ENCODE measurements at places on chromosomes 1 and 21.
A peak's percentile ranks its signal among the peaks of the same experiment; 100 is the strongest.

DNA sequence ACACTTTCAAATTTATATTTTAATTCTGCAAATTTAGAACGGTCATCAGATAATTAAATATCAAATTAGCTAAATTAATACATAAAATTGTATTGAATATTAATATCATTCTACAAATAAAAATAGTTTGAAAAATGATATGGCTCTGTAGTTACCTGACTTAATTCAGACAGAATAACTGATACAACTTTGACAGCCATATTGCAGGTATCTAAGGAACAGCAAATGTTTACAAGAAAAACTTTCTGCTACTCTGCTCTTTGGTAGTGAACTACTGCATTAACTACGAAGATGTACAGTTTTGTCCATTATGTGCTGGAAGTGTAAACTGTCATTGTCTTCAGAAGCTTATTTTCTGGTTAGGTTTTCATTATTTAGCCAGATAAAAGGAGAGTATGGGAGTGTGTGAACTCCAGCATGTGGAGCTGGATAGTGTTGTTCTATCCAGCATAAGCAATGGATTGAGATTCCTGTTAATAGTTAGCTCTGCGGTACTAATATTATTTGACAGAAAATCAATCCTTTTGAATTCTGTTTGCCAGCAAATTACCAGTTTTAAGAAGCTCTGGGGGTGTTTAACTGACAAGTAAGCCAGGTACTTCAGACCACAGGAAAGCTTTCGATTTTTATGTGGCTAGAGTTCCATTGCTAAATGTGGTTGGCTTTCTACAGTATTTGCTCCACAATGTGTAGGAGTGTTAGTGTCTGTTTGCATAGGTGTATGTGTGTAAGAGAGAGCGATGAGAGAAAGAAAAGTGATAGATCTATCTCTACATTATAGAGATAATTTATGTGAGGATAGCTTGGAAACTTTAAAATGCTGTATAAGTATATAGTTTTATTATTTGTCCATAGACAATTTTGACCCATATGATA is 247.9 kb downstream of the GRIK1 start:
- H3K4me3 ChIP-seq, result no peak overlapping the region
- H3K27ac ChIP-seq, result no peak overlapping the region
- DNase-seq, result no peak

- no peaks in the 10 kb centered on the region for H3K27me3 ChIP-seq
- H3K36me3 ChIP-seq, result peaks cover 21% of the 10 kb centered on the region
- no peak for DNase-seq
- H3K4me3 ChIP-seq, result peak overlapping the region; percentile 78
Observed at GRCh38 chr1:156600733-156601121, 552 bp downstream of the GPATCH4 start.

GRCh38 chr1:23657659-23658275 is 33.8 kb upstream of the RPL11 start:
- no peak overlapping the region for H3K4me3 ChIP-seq
- H3K27me3 ChIP-seq, result peaks cover 21% of the 10 kb centered on the region
- no peaks in the 10 kb centered on the region for H3K36me3 ChIP-seq
- DNase-seq, result peak; percentile 35
- no peaks in the 10 kb centered on the region for H3K4me1 ChIP-seq

DNA sequence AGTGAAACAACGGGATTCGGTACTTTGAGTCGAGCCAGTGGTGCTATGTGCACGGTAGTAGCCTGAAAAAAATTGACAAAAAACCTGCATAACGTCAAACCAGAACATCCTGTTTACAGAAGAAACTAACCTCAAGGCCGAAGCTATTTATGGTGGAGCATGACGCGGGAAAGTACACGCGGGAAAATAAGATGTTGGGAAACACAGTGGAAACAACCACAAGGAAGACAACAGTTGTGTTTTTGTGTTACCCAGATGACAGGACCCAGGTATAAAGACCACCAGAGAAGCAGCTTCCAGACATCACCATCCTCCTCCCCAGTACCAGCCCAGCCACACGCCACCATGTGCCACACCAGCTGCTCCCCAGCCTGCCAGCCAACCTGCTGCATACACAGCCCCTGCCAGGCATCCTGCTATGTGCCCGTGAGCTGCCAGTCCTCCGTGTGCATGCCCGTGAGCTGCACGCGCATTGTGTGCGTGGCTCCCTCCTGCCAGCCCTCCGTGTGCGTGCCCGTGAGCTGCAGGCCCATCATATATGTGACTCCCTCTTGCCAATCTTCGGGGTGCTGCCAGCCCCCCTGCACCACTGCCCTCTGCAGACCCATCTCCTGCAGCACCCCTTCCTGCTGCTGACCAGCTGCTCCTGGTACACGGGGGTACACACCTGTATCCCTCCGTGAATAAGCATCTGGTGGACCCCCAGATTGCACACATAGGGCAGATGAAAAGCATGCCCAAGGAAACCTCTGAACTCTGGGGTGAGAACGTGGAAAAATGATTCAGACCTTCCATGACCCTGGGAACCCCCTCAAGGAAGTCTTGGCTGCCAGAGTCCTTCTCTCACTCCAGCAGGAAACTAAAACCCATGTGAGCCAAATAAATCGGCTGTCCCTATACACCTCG is at the start of gene KRTAP12-3:
KRTAP12-3 (plus strand) TSS at position 298 of the 906 bp plus-strand sequence; CDS start at position 346, 48 bp downstream.
- peaks cover 2% of the 10 kb centered on the region for H3K27me3 ChIP-seq
- no peak within 1 kb of the TSS for H3K27ac ChIP-seq
- peak; percentile 7 for DNase-seq
- H3K36me3 ChIP-seq, result no peaks in the 10 kb centered on the region

GRCh38 chr1:223759273-223759672 is 46.9 kb downstream of the CAPN2 start:
- peaks cover 81% of the 10 kb centered on the region for H3K36me3 ChIP-seq
- H3K4me1 ChIP-seq, result peaks cover 7% of the 10 kb centered on the region
- H3K27me3 ChIP-seq, result no peaks in the 10 kb centered on the region
- DNase-seq, result no peak

DNA sequence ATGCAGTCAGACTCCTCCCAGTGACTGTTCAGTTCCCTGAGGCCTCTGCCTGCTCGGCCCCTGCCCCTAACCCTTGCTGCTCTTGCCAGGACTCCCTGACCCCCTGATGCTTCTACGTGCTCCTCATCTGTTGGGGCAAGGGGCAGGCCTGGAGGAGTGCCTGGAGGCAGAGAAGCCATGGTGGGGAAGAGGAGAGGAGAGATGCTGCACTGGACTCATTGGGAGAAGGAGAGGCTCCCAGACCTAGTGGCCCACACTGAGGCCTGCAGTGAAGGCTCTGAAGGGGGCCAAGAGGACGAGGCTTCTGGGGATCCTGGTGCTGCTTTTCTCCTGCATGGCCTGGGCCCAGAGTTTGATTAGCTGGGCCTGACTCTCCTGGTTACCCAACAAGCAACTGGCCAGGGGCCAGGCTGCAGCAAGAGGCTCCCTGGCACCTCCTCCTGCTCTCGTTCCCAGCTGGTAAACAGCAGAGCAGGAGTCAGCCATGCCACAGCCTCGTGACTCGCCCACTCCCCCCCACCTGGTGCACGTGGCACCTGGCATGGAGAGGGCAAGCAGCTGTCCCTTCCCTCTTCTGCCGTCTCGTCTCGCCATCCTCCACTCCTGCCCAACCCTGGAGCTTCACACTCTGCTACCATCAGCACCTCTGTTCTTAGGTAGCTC is 847 bp upstream of the RORC start:
- no peak overlapping the region for H3K4me3 ChIP-seq
- DNase-seq, result peak; percentile 41
- H3K27me3 ChIP-seq, result peaks cover 51% of the 10 kb centered on the region
- no peaks in the 10 kb centered on the region for H3K4me1 ChIP-seq

- H3K36me3 ChIP-seq, result peaks cover 2% of the 10 kb centered on the region
- H3K27me3 ChIP-seq, result no peaks in the 10 kb centered on the region
- no peak overlapping the region for H3K4me3 ChIP-seq
- peaks cover 4% of the 10 kb centered on the region for H3K4me1 ChIP-seq
- DNase-seq, result peak; percentile 12
Observed at GRCh38 chr1:21012937-21013336, 163.8 kb downstream of the EIF4G3 start.

DNA sequence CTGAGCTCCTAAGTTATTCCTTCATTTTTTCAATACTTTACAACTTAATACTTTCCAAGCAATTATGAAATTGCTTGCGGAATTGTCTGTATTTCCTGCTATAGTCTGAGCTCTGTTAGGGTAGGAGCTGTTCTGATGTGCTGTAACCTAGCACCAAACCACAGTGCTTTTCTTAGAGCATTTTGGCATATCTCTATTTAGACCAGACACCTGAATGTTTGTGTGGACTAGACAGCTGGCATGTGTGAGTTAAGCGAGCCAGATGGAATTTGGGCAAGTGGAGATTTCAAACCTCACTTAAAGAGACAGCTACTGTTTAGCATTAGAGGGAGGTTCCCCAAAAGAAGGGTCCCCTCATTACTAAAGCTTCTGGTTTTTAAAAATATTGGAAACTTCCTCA is 106.1 kb downstream of the RWDD3 start:
- no peak for DNase-seq
- H3K4me1 ChIP-seq, result no peaks in the 10 kb centered on the region
- H3K27me3 ChIP-seq, result peaks cover 1% of the 10 kb centered on the region
- no peak overlapping the region for H3K27ac ChIP-seq
- H3K4me3 ChIP-seq, result no peak overlapping the region
- no peaks in the 10 kb centered on the region for H3K36me3 ChIP-seq

GRCh38 chr1:212205006-212205405 is 80.2 kb upstream of the PPP2R5A start:
- H3K4me1 ChIP-seq, result no peaks in the 10 kb centered on the region
- no peak overlapping the region for H3K27ac ChIP-seq
- H3K4me3 ChIP-seq, result no peak overlapping the region
- H3K27me3 ChIP-seq, result peaks cover 4% of the 10 kb centered on the region
- DNase-seq, result no peak

DNA sequence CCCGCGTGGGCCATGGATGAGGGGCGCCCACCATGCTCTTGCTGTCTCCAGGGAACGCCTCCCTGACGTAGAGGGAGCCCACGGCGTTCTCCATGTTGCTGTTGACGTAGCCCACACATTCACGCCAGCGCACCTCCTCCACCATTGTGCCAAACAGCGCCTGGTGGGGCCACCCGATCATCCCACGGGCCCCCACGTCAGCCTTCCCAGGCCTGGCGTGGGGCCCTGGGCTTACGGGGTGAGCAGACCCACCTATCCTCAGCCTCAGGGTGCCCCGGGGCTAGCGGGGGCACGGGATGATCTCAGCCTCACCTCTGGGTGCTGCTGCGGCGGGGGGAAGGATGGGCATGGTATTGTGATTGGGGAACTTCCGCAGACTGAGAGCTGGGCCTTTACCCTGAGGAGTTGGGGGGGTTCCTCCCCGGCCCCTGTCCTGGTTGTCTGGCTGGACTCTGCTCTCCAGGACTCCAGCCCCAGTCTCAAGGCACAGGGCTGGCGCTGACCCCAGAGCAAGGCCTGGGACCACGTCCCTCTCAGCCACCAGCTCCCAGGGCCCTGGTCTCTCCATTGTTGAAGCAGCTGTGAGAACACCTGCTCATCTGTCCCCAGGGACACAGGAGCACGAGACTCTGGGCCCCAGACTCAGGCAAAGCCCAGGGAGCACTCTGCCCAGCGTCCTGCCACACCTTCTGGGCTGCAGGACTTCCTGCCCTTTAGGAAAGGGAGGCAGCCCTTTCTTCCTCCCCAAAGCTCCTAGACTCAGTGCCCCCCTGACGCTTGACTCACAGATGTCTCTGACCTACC is 10.2 kb downstream of the PRXL2B start:
- H3K4me3 ChIP-seq, result no peak overlapping the region
- H3K27me3 ChIP-seq, result no peaks in the 10 kb centered on the region
- no peak for DNase-seq
- no peaks in the 10 kb centered on the region for H3K4me1 ChIP-seq
- H3K36me3 ChIP-seq, result no peaks in the 10 kb centered on the region

GRCh38 chr1:67171574-67171955 is 5.3 kb downstream of the IL23R start:
- peaks cover 8% of the 10 kb centered on the region for H3K27me3 ChIP-seq
- no peak for DNase-seq
- no peaks in the 10 kb centered on the region for H3K4me1 ChIP-seq
- H3K36me3 ChIP-seq, result no peaks in the 10 kb centered on the region

DNA sequence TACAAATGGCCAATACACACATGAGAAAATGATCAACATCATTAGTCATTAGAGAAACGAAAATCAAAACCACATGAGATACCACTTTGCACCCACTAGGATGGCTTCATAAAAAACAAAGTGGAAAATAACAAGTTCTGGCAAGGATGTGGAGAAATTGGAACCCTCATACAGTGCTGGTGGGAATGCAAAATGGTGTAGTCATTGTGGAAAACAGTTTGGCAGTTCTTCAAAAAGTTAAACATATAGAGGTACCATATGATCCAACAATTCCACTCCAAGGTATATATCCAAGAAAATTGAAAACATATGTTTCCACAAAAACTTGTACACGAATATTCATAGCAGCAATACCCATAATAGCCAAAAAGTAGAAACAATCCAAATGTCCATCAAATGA is 231.6 kb upstream of the CSF3R start:
- no peaks in the 10 kb centered on the region for H3K4me1 ChIP-seq
- peaks cover 3% of the 10 kb centered on the region for H3K27me3 ChIP-seq
- H3K27ac ChIP-seq, result no peak overlapping the region

DNA sequence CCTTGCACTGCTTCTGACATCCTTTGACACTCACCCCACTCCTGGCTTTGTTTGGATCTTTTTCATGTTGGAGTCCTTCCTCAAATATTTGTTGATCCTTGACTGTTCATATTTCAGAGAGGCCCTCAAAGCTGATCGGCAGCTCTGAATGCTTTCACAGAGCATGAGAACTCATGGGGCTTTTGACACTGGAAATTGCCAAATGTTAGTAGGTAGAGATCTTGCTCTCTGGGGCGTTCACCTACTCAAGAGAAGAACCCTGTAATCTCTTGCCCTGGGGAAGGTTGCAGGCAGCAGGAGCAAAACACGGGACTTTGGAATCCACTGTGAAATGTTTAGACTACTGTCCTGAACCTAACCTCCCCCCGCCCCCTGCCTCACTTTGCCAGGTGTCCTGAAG is 67.4 kb upstream of the STUM start:
- no peak for DNase-seq
- peaks cover 3% of the 10 kb centered on the region for H3K4me1 ChIP-seq
- H3K4me3 ChIP-seq, result no peak overlapping the region
- H3K36me3 ChIP-seq, result no peaks in the 10 kb centered on the region
- peaks cover 45% of the 10 kb centered on the region for H3K27me3 ChIP-seq
- H3K27ac ChIP-seq, result no peak overlapping the region

DNA sequence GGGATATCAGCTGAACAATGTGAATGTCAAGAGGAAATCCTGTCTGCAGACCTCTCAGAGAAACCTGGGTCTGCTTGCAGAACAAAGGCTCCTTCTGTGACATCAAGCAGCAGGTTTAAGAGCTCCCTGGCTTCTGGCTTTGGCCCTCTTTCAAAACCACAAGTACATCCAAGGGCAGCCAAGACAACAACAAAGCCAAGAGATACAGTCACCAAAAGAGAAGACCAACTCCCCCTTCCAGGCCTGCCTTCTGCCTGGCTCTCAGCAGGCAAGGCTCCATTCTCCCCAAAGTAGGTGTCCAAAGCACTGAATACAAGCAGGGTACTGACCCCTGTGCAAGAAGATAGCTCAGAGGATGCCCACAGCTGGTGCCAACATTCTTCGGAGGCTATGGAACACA is 11.5 kb downstream of the BCAR3 start:
- no peaks in the 10 kb centered on the region for H3K27me3 ChIP-seq
- no peak overlapping the region for H3K4me3 ChIP-seq
- no peak overlapping the region for H3K27ac ChIP-seq
- peak; percentile 90 for DNase-seq
- peaks cover 51% of the 10 kb centered on the region for H3K4me1 ChIP-seq
- H3K36me3 ChIP-seq, result peaks cover 33% of the 10 kb centered on the region

- no peak overlapping the region for H3K4me3 ChIP-seq
- no peak for DNase-seq
- no peaks in the 10 kb centered on the region for H3K4me1 ChIP-seq
- H3K36me3 ChIP-seq, result peaks cover 16% of the 10 kb centered on the region
- H3K27ac ChIP-seq, result no peak overlapping the region
Observed at GRCh38 chr1:165759095-165759494, 9.6 kb downstream of the TMCO1 start.
